ENCODE measurements at places on chromosomes 6 and 20.

DNA sequence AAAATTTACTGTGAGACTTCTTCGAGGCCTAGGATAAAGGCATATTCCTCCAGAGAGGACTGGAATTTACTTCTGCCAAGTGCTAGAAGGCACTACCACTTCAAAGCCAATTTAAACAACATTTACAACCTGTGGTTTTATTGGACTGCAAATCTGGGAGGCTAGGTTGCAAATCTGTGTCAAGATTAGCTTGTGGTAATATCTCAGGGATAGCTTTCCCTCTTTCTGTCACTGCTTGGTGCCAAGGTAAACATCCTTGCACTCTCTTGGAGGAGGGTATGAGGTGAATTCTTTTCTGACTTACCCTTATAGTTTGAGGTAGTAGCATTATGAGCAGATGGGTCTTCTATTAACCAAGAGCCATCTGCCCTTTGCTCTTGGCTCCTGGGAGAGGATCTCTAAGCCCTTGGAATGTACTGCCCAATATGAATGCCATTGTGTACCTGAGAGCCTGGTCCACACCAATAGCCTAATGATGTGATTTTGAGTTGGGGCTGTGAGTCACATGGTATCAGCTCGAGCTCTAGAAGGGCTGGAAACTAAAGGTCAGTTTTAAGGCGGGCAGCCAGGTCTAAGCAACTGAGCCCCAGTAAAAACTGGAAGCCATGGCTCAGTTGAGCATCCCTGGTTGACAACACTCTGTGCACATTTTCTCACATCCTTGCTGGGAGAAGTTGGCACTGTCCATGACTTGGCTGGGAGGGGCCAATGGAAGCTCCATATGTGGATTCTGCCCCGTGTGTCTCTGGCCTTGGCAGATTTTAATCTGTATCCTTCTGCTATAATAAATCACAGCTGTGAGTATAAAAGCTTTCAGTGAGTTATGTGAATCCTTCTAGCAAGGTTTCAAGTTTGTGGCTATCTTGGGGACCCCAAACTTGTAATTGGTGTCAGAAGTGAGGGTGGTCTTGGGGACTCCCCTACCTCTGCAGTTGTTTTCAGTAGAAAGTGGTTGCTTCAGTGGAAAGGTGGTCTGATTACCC is 188.1 kb downstream of the UBE3D start:
- no peak for DNase-seq

DNA sequence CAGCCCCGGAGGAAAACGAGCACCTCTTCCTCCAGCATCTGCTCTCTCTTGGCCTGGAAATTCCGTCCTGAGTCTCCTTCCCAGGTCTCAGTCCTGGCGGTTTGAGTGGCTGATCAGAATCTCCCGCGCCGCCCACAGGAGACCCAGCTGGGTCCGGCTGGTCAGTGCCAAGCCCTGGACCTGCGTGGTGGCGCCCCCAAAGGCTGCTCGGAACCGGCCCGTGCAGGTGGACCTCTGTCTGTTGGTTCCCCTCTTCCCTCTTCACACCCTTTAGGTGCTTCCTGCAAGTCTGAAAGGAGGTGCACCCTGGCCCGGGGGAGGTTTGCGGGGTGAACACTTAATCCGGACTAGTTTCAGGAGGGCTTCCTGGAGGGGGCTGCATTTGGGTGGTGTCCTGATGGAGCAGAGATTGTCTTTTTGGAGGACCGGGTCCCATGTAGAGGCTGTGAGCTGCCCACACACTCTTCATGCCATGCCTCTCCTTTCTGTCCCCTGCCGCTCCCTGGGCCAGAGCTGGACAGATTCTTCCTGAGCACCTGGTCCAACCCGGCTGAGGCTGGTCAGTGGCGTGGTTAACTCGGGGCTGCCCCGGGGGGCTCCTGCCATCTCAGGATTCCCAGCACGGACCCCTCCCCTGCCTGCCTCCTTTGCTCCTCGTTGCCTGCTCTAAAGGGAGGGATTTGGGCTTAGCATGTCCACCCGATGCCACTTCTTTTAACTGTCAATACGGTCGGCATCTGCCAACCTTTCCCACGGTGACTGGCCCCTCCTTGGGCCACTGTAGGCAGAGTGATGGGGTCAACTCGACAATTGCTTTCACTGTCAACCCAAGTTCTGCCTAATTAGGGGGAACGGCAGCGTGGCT is 16.5 kb upstream of the BHLHE23 start:
- no peak for DNase-seq

- no peak for DNase-seq
Measured at GRCh38 chr6:16146028-16146427, 17.1 kb downstream of the MYLIP start.

GRCh38 chr6:74596588-74596987 is 609.3 kb downstream of the COL12A1 start:
- no peak for DNase-seq

- DNase-seq, result no peak
Measured at GRCh38 chr6:168342636-168343035, 23.1 kb upstream of the DACT2 start.

- DNase-seq, result no peak
Measured at GRCh38 chr6:154502553-154502952, 7.9 kb downstream of the CNKSR3 start.

GRCh38 chr6:106099235-106099537 is 13.1 kb downstream of the PRDM1 start:
- no peak for DNase-seq

GRCh38 chr6:70414813-70415212 is 1.5 kb downstream of the FAM135A start:
- no peak for DNase-seq

- DNase-seq, result no peak
Measured at GRCh38 chr6:39812853-39813533, 20.8 kb downstream of the DAAM2 start.

DNA sequence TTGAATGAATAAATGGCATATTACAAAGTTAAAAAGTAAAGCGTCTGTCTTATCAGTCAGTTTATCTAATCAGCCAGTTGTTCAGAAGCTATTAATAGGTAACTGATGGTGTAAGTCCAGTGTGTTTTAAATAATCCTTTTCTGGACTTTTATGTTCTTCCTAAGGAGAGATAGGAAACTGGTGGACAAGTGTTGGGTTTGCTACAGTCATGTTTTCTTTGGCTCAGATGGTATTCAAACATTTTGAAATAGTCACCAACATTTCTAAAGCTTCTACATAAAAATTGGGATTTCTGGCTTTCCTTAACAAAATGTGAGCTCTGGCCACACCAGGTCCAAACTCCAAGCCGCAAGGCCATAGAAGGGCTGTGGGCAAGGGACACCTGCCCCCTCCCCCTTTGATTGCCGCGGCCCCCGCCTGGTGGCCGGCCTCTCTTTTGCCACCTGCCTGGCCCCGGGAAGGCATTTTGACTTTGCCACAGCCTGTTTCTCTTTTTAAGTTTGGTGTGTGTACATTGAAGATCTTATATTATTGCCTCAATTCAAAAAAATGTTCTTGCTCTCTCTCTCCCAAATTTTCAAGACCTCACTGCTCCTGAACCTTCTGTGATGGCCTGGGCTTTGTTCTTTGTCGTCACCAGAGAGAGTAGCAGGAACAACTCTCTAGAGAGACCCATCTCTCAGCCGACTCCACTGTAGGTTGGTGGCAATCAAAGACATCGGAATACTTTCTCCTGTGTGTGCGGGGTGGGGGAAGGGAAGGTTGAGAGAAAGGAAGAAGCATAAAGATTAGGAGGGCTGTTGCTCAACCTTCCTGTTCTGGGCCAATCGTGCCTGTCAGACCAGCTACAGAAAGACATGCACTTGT is 84.0 kb upstream of the ZNF217 start:
- DNase-seq, result peak; percentile 60

DNA sequence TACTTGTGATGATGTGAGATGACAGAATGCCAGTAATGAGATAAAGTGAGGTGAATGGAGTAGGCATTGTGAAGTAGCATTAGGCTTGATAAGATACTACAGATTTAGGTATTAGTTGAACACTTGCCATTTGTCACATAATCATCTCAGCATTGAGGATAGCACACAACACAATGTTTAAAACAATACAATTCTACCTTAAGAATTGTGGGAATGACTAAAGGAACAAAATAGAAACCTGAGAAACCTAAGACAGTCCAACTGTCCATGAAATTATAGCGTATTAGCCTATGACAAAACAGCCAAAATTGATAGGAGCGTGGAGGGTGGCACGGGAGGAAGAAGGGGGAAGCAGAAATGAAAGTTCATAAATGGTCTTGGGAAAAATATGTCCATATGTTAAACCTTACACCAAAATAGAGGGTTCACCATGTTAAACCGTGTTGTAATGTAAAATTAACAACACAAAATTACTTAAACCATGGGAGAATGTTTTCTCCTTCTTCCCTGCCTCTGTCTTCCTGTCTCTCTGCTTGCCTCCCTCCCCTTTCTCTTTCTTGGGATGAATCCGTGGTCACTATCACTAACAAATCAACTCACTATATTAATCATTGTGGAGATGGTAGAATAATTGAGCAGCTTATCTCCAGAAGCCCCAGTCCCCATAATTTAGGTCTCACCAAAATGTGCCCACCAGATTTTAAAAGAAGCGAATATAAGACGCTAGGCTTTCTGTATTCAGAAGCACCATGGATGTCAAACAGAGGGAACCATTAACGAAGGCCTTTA is 33.0 kb upstream of the HFE start:
- DNase-seq, result no peak

DNA sequence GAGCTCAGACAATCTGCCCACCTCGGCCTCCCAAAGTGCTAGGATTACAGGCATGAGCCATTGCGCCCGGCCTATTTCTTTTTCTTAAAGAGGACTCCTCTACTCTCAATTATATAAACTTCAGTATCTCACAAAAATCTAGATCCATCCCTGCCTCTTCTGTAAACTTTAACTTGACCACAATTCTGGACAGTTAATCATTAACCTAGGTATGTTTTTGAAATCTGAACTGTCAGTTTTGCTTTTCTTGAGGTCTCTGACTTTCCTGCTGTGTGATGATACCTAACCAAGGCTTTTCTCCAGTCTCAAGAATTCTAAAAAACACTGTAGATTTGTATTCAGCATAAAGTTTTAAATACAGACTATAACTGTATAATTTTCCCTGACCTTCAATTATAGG is 388.2 kb upstream of the SYNCRIP start:
- DNase-seq, result no peak

DNA sequence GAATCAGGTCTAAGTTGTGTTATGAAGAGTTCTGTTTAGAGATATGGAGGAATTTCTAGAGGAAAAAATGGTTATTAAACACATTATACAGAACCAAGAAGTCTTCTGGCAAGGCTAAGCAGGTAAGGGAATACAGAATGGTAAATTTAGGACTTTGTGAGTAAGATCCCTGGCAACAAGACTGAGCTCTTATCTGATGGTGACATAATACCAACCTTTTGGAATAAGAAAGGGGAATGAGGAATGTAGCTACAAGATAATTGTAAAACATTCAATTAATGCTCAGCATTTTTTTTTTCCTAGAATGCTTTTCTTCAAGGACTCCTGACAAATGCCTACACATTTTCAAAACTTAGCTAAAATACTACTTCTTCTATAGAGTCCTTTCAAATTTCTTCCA is 51.8 kb downstream of the CYB5R4 start:
- DNase-seq, result no peak

DNA sequence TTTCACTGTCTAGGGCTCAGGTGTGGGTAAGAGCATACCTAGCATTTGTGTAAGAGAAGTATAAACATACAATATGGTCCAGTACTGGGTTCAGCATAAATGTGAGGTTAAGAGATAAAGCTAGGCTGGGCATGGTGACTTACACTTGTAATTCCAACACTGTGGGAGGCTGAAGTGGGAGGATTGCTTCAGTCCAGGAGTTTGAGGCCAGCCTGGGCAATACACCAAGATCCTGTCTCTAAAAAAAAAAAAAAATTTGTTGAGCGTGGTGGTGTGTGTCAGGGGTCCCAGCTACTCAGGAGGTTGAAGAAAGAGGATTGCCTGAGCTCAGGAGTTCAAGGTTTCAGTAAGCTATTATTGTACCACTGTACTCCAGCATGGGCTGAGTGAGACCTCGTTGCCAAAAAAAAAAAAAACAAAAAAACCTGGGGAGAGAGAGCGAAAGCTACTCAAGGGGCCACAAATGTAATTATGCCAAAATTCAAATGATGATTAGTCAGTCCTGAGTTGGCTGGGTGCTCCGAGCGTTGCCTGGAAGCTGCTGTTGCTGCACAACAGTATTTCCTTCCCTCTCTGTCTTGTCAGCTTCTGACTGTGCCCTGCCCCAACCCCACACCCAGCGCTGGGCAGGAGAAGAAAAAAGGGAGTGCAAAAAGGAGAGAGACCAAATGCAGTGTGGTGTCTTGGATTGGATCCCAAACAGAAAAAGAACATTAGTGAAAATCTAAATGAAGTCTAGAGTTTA is 24.0 kb downstream of the CMTR1 start:
- no peak for DNase-seq

GRCh38 chr6:80145509-80145908 is 39.0 kb downstream of the BCKDHB start:
- DNase-seq, result no peak

DNA sequence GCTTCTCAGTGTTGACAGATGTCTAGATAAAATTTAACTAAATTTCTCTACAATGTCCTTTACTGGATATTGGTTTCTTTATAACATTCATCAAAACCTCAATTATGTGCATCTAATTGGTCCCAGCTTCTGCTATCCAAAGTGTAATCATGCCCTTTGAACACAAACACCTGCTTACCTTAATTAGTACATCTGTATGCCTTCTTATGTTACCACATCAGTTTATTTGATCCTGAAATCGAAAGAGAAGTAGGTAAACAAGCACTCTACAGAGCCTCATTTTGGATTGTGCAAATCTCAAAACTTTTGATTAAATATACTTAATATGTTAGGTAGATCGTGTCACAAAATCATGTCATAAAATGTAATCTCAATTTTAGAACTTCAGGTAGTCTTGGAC is 36.5 kb downstream of the TAB2 start:
- DNase-seq, result no peak

DNA sequence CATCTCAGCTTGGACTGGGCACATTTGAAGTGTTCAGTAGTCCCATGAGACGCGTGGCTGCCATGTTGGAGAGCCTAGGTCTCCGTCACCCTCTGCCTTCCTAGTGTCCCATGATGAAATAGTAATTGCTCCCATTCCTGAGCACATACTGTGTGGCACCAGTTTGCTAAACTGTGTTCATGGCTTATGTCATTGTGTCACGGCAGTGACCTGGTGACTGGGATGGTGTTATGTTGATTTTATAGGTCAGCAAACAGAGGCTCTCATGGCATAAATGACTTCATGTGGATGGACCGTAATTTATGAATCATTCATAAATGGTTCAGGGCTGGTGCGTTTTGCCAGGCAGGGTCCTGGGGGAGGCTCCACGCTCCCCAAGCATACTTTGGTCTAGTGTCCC is 3.8 kb downstream of the BCAS4 start:
- no peak for DNase-seq

DNA sequence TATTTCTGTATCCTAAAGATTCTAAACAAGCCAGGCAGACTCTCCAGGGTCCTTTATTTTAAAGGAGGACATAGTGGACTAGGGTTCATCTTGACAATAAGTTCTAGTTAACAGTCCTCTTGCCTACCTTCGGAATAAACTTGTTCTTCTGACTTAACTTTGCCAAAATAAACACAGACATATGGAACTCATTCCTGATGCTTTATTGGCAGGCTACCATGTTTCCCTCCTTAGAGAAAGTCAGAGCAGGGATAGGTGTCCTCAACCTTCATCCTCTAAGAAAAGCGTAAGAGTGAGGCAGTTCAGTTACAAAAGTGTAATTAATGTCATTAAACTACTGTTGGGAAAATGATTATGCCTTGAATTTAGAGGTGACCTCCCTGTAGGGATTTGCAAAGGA is 46.9 kb upstream of the NRSN1 start:
- DNase-seq, result no peak
